ENCODE measurements at places on chromosomes 1 and 21.

- no peak for DNase-seq
These were observed 32.9 kb downstream of the RABIF start for GRCh38 chr1:202856014-202856413.

GRCh38 chr21:42765656-42766055 is 112.2 kb downstream of the PDE9A start:
- no peak for DNase-seq

DNA sequence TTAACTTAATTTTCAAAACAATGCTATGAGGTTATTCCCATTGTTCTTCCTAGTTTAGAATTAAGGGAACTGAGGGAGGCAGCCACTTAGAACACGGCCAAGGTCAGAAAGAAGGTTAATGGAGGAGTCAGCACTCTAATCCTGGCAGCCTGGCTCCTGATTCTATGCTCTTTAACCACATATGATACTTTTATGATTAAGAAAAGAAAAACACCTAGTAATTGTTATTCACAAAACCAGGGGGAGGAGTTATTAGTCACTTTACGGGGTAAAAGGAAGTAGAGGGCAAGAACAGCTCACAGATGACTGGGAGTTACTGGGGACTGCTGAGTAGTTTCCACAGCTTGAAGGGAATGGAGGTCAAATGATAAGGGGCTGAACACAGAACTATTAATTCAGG is 38.6 kb downstream of the GADD45A start:
- no peak for DNase-seq

DNA sequence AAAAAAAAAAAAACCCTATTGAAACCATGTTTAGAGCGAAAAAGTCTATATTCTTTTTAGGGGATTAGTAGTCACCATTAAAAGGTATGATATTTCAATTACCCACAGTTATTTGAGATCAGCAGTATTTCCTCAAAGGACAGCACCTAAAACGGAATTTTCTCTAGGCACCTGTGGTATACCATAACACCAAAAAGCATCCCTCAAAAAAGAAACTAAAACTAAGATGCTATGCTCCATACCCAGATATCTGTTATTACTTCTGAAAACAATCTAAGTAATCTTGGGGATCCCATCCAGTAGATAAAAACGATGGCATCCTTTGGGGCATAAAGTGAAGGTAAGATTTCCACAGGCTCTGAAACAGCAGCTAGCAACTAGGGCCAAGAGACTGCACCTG is 89.0 kb downstream of the RERE start:
- DNase-seq, result no peak

GRCh38 chr1:214420833-214421232 is 130.6 kb downstream of the PTPN14 start:
- DNase-seq, result no peak

DNA sequence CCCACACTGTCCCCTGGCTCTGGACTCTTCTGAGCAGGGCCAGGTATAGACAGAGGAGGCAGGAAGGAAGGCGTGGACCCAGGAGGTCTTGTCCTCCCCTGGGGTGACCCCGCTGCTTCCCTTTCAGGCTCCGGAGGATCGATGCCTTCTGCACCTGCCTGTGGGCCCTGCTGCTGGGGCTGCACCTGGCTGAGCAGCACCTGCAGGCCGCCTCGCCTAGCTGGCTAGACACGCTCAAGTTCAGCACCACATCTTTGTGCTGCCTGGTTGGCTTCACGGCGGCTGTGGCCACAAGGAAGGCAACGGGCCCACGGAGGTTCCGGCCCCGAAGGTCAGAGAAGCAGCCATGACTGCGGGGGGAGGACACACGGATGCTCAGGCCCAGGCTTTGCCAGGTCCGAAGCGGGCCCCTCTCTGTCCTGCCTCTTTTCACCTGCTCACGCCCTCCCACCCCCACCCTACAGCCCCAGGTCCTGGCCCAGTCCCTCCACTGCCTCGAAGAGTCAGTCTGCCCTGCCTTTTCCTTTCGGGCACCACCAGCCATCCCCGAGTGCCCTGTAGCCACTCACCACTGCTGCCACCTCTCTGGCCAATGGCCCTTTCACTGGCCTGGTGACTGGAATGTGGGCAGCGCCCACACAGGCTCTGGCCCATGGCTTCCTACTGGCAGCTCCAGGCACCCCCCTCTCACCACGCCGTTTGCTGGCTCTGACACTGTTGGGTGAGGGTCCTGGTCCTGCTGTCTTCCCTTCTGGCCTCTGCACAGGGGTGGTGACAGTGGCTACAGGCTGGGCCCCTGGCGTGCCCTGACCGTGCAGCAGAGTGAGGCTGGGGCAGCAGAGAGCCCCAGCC is 13.5 kb downstream of the TMEM201 start:
- no peak for DNase-seq

GRCh38 chr1:44327679-44328491 is 27.2 kb downstream of the ERI3 start:
- DNase-seq, result peak; percentile 5

DNA sequence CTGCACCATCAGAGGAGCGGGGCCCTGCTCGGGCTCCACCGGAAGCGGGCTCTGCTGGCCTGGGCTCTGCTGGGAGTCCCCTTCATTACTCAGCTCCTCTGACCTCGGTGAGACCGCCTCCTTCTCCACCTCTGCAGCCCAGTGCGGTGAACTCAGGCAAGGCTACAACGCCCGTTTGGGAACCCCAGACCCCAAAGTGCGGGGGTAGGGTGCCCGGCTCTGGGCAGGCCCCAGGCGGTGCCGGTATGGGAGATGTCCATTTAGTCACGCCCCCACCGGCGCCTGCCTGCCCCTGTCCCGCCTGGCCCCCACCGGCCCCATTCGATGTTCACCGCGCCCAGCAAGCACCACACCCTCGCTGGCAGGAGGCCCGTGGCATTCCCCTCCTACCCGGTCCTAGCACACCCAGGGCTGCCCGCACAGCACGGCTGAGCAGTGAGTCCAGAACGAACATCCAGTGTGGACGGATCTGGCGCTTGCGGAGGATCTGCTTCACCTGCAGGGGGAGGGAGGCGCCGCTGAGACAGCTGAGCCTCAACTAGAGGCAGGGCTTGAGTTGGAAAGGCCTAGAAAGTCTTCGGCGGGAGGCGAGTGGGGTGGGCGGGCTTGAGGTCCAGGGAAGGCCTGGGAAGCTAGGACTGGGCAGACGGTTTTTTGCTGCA is 10.0 kb downstream of the MAP3K6 start:
- DNase-seq, result no peak

DNA sequence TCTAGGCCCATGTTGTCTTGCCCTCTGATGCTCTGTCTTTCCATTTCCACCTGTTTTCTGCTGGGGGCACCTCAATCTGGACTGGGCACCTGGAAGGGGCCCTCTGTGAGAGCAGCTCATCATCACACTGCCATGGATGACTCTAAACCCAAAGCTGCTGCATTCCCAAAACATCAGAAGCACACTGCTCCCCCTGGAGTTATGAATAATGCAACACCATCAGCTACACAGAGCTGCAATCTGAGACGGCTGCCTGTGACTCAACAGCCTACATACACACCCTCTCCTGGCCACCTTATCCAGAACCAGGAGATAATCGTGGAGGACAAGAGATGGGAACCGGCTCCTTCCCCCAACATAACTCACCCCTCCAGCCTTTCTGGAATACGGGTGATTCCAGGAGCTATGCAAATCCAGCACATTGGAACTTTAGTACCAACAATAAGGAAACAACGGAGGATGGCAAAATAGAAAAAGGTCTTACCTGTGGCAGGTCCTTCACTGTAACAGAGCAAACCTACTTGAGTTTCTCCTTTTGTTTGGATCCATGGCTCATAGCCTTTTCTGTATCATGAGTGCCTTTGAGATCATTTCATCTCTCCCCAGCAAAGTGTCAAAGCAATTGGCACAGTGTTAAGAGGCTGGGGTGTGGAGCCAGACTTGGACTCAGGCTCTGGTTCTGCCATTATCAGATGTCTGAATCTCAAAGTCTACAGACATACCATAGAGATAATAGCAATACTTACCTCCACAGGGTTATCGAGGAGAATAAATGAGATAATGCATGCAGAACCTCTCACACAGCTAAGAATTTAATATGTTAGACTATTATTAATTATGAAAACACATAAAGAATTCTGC is 29.3 kb downstream of the AK2 start:
- no peak for DNase-seq

DNA sequence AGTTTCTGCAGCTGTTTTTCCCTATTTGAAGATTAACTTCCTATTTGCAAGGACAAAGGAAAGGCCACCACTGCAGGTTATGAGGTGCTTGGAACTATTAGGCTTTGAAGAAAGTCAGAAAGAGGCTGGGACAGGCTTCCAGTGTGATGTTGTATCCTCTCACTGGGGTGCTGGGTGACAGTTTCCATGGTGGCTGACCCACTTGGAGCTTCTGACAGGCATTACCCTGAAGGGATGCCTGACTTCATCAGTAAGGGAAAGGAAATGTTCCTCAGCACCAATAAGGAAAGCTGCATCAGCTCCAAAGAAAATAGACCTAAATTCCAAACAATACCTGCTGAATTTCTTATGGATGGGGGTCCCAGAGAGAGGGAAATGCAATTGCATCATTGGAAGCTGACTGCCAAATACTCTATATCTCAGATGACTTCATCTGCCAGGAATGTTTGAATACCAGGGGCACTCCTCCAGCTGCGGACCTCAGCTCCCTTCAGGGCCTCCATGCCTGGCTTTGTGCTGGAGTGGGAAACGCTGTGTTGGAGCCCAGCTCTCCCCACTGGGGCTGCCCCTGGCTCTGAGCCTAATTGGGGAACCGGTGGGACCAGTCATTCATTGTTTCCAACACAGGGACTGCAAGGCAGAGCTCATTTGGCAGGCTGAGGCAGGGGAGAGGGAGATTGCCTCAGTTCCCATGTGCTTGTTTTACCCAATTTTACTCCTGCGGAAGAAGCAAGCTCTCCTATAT is 76.6 kb downstream of the RGL1 start:
- DNase-seq, result peak; percentile 21

DNA sequence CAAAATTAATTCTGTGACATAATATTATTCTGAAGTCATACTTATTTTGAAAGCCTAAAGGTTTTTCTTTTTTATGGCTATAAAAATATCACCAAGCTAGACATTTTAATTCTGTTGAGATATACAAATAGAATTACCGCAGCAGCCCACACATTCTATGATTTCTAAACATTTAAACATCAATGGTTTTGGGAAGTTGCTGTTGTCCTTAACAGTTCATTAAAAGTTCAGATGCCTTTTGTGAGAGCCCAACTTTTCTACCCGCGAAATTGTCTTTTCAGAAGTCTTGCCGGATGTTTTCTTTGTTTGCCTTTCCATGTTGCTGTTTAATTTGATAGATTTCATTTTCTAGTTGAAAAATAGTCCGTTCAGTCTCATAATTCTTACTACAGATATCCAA is 40.5 kb downstream of the CDC14A start:
- no peak for DNase-seq

- no peak for DNase-seq
These were observed 19.3 kb upstream of the FOXO6 start for GRCh38 chr1:41341772-41342562.

DNA sequence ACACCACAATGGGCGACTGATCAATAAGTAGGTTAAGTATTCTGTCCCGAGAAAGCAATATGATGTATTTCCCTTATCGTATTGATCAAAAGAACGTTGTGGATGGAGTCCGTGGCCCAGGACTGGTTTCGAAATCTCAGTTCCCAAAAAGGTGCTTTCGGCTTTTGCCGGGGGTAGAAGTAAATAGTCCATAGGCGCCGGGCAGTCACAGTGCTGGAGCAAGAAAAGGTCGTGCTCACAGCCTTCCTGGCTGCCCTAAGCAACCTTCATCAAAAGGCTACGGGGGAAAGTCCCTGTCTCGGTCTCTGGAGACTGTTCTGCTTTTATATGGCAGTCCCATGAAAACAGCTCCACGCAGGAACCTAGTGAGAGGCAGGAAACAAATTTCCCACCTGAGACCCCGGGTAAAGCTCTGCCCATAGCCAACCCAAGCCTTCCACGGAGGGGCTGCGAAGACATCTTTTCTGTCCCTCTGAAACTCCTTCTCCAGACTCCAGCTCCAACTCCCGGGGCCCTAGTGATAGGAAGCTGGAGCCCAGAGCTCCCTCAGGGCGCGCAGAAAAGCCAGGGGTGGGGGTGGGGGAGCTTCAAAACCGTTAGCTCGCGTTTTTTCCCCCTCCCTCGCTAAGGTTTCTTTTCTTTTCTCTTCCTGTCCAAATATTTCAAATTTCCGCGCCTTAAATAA is 7.0 kb downstream of the CDKN2C start:
- DNase-seq, result no peak

- DNase-seq, result no peak
These were observed 76.0 kb upstream of the C1orf174 start for GRCh38 chr1:3975903-3976630.

DNA sequence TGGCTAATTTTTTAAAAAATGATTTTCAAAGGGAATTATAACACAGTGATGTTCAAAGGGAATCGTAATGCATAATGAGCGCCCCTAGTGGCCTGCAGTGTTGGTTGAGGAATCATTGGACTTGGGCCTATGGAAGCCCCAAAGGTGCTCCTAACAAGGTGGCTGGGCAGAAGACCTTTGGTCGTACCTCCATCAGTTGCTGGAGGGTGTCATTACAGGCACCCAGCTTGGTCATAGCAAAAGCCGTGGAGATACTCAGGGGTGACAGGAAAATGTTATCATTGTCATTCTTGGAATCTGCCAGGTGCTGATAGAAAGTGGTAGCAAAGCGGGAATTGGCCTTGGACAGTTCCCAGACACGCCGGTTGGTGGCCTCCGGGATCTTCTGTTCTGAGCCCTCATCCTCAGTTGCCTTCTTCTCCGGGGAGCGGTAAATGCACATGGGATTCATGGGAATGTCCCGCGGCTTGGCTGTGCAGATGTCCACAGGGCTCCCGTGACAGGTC is 2.7 kb downstream of the SERPINC1 start:
- DNase-seq, result no peak

DNA sequence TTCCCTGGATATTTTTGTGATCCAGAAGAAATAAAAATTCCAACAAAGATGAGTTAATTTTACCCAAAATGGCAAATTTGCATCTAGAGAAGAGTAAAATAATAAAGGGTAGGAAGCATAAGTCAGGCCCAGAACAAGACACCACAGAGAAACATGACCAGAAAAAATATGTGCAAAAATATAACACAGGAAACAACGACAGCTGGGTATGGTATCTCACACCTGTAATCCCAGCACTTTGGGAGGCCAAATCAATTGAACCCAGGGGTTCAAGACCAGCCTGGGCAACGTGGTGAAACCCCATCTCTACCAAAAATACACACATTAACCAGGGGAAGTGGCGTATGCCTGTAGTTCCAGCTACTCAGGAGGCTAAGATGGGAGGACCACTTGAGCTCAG is 39.7 kb upstream of the SDC3 start:
- DNase-seq, result no peak

DNA sequence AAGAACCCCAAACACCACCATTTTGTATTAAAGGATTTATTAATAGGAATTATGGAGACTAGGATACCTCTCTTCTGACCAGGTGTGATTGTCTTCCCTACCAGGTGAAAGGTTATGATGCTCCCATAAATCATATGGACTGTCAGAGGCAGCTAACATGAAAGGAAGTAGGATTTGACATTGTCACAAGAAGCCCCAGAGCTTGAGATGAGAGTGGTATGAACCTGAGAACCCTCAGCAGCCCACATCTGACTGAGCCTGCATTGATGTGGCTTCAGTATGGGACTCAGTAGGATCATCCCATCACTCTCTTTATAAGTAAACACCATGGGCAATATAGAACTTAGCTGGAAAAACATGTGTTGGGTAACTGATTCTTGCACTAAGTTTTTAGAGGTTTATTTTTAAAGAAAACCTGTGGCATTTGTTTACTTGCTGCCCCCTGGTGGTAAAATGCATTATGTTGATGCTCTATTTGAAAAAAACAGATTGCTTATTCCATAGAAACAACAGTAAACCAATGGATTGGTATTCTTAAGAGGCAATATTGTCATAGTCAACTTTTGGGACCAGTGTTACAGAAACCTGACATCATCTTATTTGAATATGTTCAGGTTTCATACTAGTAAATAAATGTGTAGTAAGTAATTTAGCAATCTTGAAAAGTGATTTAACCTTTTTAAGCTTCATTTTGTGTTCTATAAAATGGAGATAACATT is 16.6 kb upstream of the CACYBP start:
- DNase-seq, result no peak
